ENCODE measurements at places on chromosomes 5 and 9.

DNA sequence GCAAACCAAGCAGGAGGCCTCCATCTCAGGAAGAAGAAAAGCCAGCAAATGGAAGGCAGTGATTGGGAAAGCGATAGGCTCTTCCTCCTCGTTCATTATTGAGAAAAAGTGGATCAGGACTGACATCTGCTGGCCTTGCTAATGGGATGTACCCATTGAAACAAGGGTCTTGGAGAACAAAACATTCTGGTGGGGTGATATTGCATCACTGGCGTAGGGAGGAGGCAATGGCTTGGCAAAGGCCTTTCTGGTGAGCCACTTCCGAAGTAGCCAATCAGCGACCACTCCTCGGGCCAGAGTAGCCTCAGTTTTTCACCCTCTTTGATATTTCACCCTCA, 86.7 kb upstream of the NFIB start:
- DNase-seq: peak; percentile 72

DNA sequence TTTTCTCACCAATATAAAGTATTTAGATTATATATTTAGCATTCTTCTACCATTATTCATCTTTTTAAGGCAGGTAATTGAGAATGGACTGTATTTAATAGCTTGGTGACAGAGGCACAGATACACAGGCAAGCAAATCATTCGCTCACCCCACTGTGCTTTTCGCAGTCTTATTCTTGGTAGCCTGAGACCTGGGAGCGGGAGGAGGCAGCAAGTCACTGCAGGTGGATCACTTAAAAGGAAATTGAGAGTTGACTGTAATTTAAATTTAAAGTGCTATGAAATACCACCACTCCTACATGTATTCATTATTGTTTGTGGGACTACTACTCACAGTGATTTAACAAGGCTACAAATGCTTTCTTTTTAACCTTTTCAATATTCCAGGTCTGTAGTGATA, 9.7 kb downstream of the RICTOR start:
- no peak for DNase-seq

DNA sequence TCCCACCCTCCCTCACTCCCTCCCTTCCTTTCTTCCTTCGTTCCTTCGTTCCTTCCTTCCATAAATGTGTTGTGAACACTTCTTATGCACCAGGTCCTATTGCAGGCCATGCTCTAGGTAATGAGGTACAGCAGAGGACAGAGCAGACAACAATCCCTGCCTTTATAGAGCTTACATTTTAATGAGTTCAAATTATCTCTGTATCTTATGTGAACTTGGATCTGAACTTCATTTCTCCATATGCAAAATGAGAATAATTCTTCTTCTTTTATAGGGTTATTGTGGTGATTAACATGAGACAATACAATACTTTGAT, 37.2 kb downstream of the SLC27A6 start:
- no peak for DNase-seq

DNA sequence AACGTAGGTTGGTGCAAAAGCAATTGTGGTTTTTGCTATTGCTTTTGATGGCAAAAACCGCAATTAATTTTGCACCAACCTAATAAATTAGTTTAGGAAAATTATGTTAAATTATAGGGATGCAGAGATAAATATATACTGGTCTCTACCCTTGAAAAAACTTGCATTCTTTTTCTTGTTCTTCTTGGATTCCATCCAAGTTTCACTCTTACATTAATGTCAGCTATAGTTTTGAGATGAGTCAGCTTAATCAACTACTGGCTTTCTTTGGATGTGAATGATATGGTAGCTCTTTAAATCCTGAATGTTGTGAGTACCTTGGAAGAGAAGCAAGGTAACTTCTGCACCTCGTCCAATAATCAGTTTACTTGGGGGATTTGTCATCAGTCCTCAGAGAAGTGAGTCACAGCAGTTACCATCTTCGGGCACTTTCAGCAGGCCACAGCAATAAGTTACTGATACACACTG, 549.0 kb upstream of the ZNF608 start:
- peak; percentile 73 for DNase-seq

DNA sequence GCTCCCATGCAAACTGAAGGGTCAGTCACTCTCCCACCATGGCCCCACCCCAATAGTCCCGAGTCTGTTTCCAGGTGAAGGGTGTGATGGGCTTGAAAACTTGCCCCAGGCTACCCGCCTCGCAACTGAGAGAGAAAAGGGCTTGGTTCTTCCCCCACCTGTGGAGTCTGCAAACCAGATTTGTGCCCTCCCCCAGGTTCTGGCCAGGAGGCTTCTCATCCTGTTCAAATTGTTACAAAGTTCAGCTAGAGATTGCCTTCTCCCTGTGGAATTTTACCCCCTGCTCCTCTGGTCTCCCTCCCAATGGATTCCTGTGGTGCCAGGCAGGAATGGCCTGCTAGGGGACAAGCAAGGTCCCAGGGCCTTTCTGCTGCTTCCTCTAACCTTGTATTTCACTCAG, 93.1 kb upstream of the ACO1 start:
- DNase-seq: no peak

DNA sequence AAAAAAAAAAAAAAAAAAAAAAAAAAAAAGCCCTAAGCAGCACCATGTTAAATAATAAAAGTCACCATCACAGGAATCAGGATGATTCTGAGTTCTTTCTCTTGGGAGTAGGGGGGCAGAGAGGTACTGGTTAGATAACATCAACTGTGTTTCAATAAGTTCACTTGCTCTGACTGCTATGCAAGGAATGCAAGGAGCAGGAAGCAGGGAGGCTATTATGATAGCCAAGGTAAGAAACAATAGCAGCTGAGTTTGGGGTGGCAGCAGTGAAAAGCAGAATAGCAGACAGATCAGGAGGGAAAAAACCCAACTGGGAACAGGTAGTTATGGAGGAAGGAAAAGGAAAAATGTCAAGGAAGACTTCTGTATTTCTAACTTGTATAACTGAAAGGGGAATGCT, 8.2 kb downstream of the CEP120 start:
- no peak for DNase-seq

DNA sequence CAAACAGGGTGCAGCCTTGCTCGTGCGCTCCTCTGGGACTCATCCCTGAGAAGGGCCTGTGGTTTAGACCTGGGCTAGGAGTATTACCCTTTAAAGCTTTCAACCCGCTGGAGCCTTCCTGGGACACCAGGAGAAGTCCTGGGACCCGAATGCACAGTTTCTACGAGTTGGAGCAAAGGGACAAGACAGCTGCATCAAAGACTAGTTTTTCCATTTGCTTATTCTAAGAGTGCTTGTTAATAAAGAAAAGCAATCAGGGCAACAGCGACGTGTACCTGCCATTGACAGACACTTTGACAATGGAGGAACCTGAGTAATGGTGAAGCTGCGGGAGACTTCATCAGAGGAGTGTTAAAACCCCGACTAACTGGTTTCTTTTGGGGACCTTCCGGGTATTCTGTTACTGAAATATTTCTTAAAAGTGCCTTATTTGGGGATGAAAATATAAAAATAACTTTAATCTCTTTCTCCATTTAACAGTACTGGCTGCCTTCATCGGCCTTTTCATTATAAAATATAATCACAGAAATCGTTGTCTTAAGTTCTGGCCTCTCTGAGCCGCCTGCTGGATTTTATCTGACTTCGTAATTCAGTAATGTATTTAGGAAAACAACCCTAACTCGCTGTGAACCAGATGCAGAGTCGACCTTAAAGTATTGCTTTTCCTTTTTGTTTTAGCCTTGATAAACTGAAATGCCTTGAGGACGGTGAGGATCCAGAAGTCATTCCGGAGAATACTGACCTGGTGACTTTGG, 732 bp downstream of the SNAPC3 start:
- peak; percentile 30 for DNase-seq

DNA sequence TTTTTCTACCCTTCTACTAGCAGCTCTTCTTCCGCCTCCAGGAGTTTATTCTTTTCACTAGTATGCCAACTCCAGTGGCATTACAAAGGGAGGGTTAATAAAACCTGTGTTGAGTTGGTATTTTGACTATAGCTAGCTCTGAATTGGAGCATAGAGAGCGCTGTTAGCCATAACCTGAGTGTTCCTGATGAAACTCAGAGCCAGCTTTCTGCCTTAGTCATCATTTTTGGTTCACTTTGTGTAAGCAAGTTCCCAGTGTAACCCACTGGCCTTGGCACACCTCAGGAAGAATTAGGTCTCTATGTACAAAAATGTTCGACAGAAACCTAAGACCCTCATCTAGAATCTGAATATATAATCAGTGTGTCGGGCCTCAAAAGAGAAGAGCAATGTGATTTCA, 238.9 kb downstream of the NR3C1 start:
- DNase-seq: no peak

GRCh38 chr9:72213906-72214305, 64.7 kb downstream of the GDA start:
- no peak for DNase-seq

- no peak for DNase-seq
These were observed 1397.0 kb upstream of the C9orf72 start for GRCh38 chr9:28970241-28970654.

DNA sequence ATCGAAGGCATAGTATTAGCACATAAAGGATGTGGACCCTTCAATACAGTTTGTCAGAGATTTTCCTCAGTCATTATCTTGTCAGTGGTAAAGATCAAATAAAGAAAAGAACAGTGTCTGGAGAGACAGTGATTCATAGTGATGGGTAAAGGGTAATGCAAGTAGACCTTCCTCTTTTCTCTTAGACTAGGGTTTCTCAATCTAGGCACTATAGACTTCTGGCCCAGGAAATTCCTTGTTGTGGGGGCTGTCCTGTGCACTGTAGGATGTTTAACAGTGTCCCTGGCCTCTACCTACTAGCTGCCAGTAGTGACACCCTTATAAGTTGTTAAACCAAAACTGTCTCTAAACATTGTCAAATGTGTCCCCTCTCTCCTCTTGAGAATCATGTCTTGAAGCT, 6.9 kb downstream of the CAMK4 start:
- no peak for DNase-seq

DNA sequence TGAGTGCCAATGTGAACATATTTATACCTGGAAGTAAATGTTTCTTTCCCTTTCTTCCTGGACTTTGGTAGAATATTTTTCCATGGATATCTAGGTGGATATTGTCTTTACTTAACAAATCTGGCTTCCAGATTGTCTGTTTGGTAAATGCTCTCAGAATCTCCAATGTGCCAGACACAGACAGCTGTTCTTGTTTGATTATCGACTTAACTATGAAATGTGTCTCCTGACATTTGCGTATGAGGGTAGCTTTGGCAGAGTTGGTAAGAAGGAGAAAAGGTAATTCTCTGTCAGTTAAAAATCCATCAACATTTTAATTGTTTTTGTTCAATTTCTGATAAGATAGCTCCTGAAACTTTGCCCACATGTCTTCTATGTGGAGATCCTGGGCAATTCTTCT, 196.4 kb upstream of the NUDT12 start:
- no peak for DNase-seq

DNA sequence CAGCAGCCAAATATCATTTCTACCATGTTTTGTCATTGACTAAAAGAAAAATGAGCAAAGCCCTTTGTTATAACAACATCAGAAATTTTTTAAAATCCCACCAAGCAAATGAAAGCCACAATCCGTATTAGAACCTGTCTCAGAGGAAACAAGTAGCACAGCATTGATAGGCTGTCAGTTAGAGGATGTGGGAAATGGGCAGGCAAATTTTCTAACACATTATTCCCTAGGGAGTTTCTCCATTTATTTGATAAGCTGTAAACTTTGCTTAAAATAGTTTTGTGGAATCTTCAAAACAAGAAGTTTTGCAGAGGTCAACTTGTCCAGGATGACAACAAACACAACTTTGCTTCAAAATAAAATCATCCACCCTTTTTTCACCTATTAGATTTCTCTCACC, 53.6 kb upstream of the APC start:
- DNase-seq: no peak

DNA sequence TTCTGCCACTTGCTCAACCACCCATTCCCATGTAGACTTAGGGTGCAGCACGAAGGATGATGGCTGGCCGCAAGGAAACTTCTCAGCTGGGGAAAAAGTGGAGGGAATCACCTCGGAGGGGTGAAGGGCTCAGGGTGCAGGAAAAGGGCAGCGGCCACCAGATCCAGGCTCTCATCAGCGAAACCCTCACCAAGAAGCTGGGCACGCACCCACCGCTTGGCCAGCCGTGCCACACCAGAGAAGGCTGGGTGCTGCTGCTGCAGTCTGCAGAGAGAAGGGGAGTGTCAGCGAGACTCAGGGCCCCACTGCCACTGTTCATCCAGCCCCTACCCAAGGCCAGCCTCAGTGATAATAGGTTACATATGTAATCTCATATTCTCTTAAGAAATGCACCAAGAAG, 8.6 kb downstream of the NOL6 start:
- DNase-seq: no peak

DNA sequence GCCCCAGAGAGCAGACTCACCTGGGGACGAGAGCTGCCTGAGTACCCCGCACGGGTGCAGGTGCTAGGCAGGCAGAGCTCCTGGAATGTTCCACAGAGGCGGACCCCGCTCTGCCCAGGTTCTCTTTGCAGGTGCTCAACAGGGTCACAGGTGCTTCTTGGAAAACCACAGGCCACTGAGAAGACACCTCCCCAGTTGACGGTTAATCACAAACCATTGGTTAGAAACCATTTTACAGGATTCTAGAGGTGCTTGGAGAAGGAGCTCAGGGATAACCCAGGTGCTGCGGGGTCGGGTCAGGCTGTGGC, 17.3 kb upstream of the SLC6A19 start:
- DNase-seq: no peak

- no peak for DNase-seq
These were observed 94.9 kb upstream of the NMUR2 start for GRCh38 chr5:152499814-152500535.

DNA sequence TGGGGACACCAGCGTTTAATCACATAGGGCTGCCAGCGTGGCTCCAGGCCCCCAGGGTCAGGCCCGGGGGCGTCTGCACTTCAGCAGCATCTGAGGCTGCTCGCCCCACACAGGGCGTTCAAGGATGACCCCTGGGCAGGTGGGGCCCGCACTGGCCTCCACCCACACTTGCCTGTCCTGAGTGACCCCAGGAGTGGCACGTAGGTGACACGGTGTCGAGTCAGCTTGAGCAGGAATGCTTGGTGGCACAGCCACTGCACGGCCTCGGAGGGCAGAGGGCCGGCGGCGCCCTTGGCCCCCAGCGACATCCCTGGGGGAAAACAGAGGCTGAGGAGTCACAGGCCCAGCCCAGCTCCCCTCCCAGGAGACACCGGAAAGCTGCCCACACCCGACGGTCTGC, 29.0 kb downstream of the SLC6A18 start:
- no peak for DNase-seq

- peak; percentile 93 for DNase-seq
These were observed 170.5 kb downstream of the ARHGEF28 start for GRCh38 chr5:73796164-73797131.

GRCh38 chr5:93580927-93581445, at the start of gene NR2F1-AS1:
TSS of gene NR2F1-AS1 (minus strand) at chr5:93581219.
- DNase-seq: peak; percentile 46

DNA sequence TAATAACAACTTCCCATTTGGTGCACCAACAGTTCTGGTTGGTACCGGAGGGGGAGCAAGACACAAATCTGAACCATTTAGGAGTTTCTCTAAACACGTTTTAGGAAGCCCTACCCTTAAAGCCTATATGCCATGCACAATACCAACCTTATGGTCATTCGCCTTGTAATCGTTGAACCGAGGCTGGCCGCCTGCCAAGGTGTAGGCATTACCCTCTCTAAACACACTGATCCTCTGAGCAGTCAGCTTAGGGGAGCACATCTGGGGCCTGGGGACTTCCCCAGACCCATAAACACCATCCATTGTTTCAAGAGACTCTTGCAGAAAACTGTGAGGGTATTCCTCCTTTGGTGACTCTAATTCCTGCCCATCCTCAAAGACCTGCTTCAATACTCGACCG, 328 bp downstream of the GRXCR2 start:
- DNase-seq: no peak
